Dermis microvascular lymphatic vessel endothelial cell (primary cell): ENCODE measurements at places on chromosomes 6 and 20. TPM values are rescaled to one million over a fixed set of nuclear protein-coding genes. Genes with fewer than 3 reads are reported as not detected.

The MPC1 gene
- 15.4 and 15.8 TPM in 2 replicates for total RNA-seq

The NR2E1 gene
- not detected in 2 replicates for total RNA-seq

The GCNT2 gene
- total RNA-seq, result 46.5 and 57.8 TPM in 2 replicates

The GSTA3 gene
- not detected in 2 replicates for total RNA-seq

The KCNQ5 gene
- total RNA-seq, result under 0.01 TPM in 1 of 2 replicates, not detected in the other

The GPR31 gene
- not detected in 2 replicates for total RNA-seq

The RAET1L gene
- not detected in 2 replicates for total RNA-seq

The HLA-DRB1 gene
- total RNA-seq, result 0.76 and 2.1 TPM in 2 replicates

GRCh38 chr6:43887340-43887858, 117.4 kb downstream of the VEGFA start:
- no peak for DNase-seq

- no peak for DNase-seq
Observed at GRCh38 chr6:45493761-45494160, 116.0 kb upstream of the SUPT3H start.

DNA sequence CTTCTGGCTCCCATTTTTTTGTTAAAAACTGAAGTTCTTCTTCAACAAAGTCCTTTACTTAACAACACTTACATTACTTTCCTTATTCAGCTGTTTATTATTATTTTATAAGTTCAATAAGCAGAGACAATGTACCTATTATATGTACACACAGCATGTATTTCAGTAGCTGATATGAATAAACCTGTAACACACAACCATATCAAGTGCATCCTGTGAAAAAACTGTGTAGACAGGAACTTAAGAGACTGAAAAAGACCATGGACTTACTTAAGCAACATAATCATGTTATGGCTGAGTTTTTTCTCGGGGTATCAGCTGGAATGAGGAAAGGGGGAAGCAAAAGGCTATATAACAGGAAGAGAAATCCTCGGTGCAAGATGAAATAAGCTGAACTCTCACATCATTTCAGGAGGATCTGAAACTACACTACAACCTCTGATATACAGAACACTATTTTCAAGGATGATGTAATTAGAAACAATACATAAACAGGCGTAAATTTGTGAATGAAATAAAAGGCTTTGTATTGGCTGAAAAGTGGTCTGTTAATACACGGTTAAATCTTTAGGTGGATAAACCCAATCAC, 70.9 kb downstream of the REV3L start:
- no peak for DNase-seq

GRCh38 chr20:1644101-1644962, 13.2 kb downstream of the SIRPG start:
- no peak for DNase-seq

DNA sequence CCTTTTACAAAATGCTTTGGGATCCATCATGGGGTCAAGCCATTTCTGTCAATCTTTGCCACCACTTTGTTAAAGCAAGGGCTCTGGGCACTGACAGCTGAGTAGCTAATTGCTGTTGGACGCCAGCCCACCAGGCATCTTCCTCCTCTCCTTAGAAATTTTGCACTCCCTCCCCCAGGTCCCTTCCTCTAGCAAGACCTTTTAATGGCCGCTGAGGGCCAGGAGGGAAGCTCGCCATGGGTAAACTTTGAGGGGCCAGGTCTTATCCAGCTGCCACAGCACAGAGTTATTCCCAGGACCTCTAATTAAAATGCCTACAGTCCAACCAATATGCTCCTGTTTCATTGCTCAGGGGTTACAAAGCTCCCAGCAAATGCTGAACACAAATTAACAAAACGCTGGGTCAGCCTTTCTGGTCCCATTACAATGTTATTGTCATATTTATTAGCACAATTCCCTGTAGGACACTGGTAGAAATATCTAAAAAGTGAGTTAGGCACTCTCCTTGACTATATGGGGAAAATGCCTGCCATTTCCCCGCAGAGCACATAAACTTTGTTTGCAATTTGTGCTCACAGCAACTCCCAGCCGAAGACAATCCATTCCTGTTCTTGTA, 16.8 kb downstream of the SCML4 start:
- no peak for DNase-seq

DNA sequence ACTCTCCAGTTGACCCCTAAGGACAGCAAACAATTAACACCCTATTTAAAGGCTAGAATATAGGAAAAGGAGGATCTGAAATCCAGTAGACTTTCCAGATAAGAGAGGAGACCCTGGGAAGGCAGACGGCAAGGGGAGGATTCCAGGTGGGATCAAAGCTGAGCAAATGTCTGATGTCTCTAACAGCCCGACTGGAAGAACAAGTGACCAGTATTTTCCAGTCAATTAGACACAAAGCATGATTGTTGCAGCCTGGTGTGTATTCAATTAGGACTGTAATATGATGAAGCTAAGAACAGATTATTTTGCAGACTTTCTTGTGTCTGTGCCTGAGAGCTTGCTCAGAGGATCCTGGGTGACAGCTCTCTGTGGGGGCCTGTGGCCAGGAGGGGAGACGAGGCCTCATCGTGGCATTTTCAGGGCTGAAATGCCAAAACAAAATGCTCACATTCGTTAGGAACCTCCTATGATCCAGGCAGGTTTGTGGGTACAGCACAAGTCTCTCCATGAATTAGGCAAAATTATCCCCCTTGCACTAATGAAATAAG, 471.8 kb upstream of the AGPAT4 start:
- no peak for DNase-seq

- no peak for DNase-seq
Observed at GRCh38 chr6:160004018-160004417, 35.1 kb downstream of the IGF2R start.

DNA sequence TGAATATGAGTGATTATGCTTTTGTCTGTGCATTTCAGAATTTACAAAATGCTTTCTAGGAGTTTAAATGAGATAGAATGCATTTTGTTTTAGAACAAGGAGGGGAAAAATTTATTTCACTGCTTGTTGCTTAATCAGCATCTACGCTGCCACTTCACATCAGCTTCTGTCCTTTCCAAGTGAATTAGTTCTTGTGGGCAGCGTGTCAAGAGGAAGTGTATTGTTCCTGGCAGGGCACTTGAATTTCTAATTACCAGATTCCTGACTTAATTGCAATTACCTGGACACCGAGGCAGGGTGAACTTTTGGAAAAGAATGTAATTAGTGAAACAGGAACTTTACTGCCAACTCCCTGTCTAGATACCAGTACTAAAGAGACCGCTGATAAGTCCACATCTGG, 263.5 kb downstream of the TMEM242 start:
- DNase-seq, result no peak

GRCh38 chr20:20411836-20412235, 43.9 kb downstream of the INSM1 start:
- no peak for DNase-seq

DNA sequence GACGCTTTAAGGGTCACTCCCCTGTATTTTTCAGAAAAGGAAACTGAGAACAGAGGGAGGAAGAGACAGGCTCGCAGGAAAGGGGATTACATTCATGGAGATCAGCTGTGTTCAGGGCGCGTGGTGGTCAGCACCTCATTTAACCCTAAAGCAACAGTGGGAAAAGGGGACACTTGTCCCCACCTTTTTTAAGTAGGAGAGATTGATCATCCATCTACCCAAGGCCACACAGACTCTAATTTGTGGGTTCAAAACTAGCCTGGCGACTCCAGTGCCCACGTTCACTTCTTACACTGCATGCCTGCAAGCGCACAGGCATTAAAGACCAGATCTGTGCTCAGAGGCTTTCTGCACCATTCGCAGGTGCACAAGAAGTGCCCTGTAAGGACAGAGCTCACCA, 167.9 kb upstream of the SNX9 start:
- DNase-seq, result no peak

DNA sequence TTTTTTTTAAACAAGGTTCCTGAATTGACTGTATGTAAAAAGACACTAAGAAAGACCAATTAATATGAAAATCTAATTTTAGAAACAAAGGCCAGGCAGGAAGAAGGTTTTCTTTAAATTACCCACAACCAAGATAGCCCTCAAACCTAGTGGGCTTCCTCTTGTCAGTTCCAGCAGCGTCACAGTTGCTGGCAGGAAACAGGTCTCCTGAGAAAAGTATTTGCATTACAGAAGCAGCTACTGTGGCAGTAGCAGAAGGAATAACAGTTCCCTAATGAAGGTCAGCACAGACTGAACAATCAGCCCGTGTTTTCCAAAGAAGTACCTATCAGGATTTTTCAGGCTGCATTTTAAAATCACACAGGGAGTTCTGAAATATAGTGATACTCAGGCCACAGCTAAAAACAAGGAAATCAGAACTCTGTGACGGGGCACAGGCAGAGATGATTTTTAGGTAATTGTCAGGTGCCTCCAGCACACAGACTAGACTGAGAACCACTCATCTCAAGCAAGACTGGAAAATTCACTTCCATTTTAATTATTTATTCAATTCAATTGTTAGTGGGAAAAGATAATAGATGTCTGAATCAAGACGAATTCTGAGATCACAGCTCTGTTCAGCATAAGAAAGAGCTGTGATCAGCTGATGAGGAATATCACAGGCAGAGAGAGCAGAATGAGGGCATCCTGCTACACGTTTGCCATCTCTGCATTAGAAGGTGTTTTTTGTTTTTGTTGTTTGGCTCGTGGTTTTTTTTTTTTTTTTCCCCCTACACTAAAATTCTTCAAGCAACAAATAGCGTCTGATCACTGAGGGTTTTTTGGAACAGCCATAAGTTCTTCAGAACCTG, 230.5 kb upstream of the KHDRBS2 start:
- DNase-seq, result no peak

- no peak for DNase-seq
Observed at GRCh38 chr20:23566199-23566932, 1.9 kb downstream of the CST9L start.

GRCh38 chr6:40585651-40586269, 1.4 kb downstream of the LRFN2 start:
- no peak for DNase-seq

- DNase-seq, result no peak
Observed at GRCh38 chr20:17594443-17594842, 24.6 kb downstream of the DSTN start.

DNA sequence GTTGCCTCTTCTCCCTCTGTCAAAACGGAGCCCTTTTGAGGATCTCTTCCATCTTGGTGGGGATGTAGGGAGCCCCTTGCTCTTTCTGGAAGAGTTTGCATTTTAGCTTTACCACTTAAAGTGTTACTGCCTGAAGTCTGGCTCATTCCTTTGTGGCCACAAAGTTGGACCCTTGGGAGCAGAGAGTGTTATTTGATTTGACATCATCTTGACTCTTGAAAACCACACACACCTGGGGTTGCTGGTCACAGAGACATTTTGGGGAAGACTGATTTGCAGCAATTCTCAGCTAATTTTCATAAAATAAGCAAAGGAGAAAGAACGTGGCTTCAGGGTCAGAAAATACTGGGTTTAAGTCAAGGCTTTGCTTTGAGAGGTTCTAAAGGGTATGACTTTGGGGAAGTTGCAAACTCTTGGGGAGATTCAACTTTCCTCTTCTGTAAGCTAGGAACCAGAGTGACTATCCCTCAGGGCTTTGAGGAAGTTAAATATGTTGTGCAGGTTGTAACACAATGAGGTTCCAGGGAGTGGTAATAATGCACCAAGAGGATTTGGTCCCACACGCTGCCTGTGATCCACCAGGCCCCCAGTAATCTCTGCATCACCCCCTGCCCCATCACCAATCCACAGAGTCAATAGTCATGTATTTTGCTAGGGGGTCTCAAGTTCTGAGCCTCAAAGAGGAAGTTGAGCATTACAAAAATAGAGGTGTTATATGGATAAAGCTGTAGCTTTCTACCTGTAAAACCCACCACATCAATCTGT, 141.6 kb upstream of the SLC24A3 start:
- no peak for DNase-seq

DNA sequence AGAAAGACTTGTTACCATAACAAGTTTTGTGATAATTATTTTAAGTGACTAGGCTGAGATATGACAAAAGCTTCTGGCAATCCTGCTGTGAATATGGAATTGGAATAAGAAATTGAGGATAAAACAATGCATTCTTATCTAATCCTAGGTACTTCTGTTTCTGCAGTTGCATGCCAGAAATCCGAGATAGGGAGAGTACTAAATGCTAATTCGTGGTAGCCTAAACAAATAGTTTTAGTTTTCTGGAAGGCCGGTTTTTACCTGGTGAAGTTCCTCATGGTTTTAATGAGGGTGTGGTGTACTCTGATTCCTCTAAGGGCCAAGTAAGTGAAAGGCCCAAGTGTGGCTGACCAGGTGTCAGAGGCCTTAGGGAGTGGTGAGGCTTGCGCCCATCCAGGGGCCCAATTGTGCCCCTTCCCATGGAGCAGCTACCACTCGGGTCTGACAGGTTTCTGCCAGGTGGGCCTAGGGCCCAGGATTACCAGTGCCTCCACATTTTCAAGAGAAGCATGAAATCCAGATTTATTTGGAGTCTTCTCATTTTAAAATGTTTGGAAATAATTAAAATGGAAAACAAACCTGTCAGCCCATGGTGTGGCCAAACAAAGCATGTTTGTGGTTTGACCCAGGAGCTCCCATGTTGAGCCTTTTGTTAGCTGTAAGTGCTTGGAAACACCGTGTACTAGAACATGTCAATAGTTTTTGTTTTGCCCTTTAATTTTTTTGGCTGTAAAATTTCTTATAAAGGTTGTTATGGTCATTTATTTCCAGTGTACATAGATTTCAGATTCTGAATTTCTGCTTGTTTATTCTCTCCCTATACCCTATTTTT, 6.6 kb downstream of the PLCB4 start:
- no peak for DNase-seq

DNA sequence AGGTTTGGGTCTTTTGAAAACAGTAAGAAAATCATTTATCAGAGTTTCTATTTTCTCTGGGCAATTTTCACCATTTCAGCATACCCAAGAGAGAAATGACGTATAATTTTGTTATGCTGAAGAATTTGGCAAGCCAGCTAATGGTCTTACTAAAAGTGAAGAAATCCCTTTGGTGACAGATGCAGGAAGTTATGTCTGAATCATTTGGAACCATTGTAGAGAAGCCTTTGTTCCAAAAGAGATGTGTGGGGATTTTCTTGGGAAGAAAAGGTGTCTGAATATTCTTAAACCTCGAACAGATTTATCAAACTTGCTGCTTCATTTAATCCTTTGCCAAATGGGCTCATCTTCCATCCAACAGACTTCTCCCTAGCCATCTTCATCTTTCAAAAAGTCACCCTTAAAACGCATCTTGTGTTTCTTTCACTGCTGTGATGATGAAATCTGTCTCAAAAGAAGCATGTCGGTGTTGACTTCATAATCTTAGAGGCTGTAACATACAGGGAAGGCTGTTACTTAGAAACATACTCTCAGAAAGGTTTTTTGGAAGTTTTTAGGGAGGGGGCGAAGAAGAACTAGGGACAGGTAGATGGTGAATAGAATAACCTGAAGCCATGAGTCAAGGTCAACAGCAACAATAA, 39.5 kb downstream of the CITED2 start:
- peak; percentile 30 for DNase-seq
